ENCODE measurements at places on chromosomes 7 and 10.

DNA sequence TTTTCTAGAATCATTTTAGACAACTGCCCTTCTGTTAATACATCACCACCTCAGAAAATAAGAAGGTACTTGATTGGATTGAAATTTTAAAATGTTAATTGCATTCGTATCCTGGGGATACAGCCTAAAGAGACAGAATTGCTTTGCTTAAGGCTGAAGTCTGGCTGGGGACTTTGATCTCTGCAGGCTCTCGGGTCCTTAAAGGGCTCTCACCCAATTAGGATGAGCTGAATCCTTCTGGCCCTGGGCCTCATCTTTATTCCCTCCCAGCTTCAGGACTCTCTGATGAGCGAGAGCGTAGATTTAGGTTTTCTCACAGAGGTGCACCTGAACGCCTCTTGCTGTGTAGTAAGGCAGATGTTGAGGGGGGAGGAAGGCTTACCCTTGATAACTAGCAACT is 475.3 kb upstream of the C7orf33 start:
- DNase-seq, result no peak

GRCh38 chr10:78774999-78775711 is 293.6 kb upstream of the ZMIZ1 start:
- DNase-seq, result no peak

GRCh38 chr7:70392877-70393435 is 739.0 kb upstream of the GALNT17 start:
- no peak for DNase-seq

- DNase-seq, result no peak
Measured at GRCh38 chr7:127807829-127808228, 155.8 kb downstream of the SND1 start.

GRCh38 chr7:45420843-45421495 is 153.2 kb upstream of the ADCY1 start:
- DNase-seq, result no peak

- no peak for DNase-seq
Measured at GRCh38 chr10:63437116-63437949, 28.4 kb downstream of the JMJD1C start.

DNA sequence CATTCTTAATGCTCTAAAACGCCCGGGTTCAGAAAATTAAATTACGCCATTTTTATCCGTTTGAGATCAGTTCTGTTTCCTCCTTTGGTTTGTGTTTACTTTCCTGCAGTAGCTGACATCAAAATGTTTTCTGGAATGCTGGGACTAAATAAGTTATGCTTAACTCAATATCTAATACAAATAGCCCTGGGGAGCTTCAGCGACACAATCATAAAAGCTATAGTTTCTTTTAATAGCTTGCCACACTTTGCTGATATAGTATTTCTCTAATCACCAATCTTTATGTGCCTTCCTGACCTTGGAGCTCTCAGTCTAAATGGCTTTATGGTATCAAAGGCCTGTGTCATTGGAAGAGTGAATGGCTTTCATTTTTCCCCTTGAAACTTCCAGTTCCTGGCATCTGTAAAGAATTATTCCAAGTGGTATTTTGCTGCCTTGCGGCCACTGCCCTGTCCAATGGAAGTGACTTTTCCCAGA is 202.7 kb downstream of the HDAC9 start:
- DNase-seq, result no peak

GRCh38 chr7:87628780-87629569 is 777 bp downstream of the RUNDC3B start:
- DNase-seq, result no peak

DNA sequence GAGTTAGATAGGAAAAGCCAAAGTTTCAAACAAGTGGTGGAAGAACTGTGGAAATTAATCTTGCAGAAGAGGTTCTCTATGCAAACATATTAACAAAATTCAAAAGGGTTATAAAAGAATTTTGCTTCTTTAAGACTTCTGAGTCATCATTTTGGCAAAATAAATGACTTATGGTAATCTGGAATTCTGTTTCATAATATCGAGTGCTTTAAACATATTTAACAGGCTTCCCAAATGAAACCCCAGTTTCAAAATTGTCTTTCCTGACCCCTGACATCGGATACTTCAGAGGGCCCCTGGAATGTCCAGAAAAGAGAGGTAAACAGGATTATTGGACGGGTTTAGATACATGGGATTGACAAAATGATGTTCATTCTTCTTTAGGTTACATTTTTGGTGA is 444.6 kb downstream of the HTR7 start:
- no peak for DNase-seq

- DNase-seq, result no peak
Measured at GRCh38 chr10:22634606-22635459, 79.5 kb downstream of the PIP4K2A start.

DNA sequence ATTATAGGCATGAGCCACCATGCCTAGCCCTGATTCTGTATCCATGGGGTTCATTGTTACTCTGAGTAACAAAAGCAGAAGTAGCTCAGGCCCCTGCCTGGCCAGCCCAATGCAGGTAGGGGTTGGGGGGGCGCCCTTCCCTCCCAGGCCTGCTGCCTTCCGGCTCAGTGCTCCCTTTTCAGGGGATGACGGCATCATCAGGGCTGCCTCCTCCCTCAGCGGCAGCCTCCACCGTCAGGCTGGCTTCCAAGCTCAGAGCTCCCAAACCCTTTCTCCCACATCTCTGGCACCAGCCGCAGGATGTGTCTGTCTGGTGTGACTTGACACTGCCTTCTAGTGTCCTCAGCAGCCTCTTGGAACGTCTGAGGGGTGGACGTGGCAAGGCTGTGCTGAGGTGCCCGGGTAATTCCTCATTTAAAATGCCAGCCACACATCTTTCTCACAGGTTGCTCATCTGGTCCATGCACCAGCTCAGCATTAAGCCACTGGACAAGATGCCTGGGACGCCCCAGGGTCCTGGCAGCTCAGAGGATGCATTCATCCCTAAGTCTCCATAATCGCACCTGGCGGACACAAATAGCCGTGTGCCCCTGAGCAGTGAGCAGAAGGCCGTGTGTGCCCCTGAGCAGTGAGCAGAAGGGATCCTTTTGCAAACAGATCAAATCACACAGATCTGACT is 38.2 kb downstream of the PAPOLB start:
- DNase-seq, result no peak

GRCh38 chr10:34758447-34758996 is 56.6 kb downstream of the PARD3 start:
- DNase-seq, result no peak

- peak; percentile 61 for DNase-seq
Measured at GRCh38 chr7:2631946-2632732, at the start of gene TTYH3. TTYH3 (plus strand) TSS chr7:2631986; CDS start chr7:2632156, 170 bp downstream.
